ENCODE measurements at places on chromosomes 16 and 17. TPM values are rescaled to one million over a fixed set of nuclear protein-coding genes. Genes with fewer than 3 reads are reported as not detected.

The PRR35 gene
- not detected for total RNA-seq

The RASL10B gene
- total RNA-seq = 2.7 TPM

The TRAP1 gene
- total RNA-seq = 156 TPM

The KRTAP16-1 gene
- total RNA-seq = not detected

The SLC16A11 gene
- total RNA-seq = 2.8 TPM

The MFAP4 gene
- total RNA-seq = 119 TPM

The CHD9NB gene
- 2.2 TPM for total RNA-seq

The NOG gene
- total RNA-seq = 0.60 TPM

The SOX9 gene
- 21.4 TPM for total RNA-seq

The TP53TG3C gene
- total RNA-seq = not detected

The QRICH2 gene
- 1.9 TPM for total RNA-seq

The FOXF1 gene
- 31.7 TPM for total RNA-seq

The TBC1D3I gene
- 2.1 TPM for total RNA-seq

The MYH4 gene
- not detected for total RNA-seq

The PER1 gene
- 152 TPM for total RNA-seq

GRCh38 chr16:2151188-2152091 lies 3.0 kb downstream of the RAB26 start:
- no peak for DNase-seq

DNA sequence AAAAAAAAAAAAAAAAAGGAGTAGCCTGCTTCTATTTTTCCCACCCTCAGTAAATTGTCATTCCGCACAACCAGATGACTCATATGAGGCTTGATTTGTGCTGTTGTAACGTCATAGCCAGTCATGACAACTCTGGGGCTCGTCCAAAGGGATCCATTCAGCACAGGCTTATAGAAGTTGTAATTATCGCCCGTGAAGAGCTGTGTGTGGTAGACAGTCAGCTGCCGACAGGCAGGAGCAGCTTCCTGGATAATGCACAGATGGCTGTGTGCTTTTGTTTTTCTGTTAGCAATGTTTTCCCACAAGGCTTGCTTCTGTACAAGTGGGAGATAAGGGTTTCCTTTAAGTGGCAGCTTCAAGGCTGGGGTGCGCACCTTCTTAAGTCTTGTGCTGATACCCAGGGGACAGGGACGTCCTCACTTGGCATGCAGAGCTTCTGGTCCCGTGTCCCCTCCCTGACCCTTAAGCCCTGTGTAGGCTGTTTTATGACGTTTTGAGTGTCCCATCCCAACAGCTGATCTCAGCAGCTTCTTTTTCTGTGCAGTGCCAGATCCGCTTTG lies 26.0 kb downstream of the SNX29 start:
- no peak for DNase-seq

DNA sequence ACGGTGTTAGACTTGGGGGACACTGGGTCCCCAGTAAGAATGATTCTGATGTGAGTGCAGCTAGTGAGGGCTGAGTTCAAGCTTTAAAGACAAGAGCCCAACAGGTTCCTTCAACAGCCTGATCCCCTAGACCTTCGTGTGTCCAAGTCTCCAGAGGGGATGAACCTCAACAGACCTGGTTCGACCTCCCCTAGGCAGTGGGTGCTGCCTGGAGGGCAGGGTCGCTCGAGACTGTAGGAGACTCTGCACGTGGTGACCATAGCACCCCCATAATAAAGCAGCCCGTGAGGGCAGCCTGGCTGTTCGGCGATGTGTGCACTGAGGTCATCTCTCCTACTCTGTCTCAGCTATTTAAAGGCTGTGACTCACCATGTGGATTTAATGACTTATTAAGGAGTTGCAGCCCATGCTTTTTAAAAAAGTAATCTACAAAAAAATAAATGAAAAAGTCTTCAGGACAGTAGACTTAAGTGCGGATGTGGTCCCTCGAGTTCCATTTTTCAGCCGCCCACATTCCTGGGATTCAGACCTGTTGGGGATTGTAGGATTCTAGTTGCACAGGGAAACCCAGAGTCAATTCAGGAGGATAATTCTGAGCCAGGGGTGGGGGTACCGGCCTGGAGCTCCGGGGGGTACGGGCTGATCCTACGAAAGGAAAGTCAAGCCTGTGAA lies 23.4 kb upstream of the METRNL start:
- peak; percentile 40 for DNase-seq

DNA sequence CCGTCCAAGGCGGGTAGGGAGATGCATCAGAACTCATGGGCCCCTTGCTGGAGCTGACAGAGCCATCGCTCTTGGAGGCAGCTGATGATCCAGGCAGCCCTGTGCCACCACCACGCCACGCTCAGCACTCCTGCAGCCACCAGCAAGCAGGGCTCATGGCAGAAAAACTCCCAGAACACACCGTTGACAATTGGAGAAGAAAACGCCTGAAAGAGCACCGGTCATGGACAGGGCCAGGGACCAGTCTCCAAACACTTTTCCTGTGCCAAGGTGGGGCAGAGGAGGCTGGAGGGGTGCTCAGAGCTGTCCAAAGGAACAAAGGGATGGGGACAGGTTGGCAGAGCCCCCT lies 132.2 kb downstream of the FOXL1 start:
- DNase-seq = no peak

GRCh38 chr17:77594416-77595209 lies 363.9 kb upstream of the TNRC6C start:
- DNase-seq = no peak

DNA sequence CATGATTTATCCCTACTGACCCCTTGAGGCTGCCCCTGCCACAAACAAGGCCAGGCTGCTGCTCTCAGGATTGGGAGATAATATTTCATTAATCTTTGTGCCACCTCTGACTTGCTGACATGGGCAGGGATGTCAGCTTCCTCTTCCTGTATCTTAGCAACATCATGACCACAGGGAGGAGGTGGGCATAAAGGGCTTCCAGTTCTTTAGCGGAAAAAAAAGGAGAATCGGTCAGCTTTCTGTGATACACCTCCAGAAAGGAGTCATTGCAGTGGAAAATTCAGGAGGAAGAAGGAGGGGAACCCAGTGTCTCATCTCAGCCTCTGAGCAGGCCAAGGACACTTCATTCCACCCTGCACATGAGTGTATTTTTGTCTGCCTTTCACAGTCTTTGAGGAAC lies 206.8 kb upstream of the SDK2 start:
- DNase-seq = no peak

- peak; percentile 22 for DNase-seq
Measured at GRCh38 chr16:86245895-86246294, 264.4 kb upstream of the FOXF1 start.

- DNase-seq = peak; percentile 59
Measured at GRCh38 chr17:47663912-47664623, 14.3 kb downstream of the KPNB1 start.

DNA sequence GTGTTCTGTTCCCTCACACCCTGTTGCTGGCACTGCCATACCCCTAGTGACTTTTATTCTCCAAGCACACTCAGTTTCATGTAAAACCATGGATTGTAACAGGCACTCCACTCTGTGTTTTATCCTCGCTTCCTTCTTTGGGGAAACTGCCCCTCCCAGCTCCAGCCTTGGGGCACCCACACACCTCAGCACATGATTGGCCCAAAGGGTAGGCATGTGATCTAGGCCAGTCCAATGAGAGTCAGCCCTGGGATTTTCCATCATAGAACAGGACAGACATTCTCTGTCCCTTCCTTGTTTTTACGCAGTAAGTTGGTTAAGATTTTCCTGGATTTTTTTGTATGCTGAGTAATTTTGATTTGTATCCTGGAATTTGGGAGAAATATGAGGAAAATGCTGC lies 115.4 kb downstream of the C16orf95 start:
- no peak for DNase-seq

GRCh38 chr17:4364622-4365041 lies 1.8 kb downstream of the UBE2G1 start:
- DNase-seq = no peak

DNA sequence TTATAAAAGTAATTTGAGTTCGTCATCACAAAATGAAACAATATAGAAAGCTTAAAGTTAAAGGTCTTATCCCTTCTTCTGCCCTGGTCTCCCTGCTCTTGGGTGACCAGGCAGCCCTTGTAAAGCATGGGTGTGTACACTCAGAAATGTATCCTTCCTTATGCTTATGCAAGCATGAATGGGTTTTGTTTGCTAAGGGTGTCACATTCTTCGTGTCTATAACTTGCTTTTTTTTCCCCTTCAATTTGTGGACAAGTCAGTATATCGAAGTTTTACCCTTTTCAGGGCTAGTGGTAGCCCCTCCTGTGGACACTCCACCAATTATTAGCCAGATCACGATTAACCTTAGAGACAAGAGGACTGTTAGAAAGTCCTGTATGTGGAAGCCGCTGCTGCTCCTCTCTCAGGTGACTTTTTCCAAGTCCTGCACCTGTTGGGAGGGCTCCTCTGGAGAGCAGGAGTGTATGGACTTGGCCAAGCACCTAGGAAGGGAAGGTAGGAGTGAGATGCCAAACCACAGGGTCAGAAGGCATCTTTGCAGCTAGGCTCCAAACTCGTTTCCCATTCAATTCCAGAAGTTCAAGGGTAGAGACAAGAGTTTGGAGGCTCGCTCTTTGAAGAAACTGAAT lies 50.9 kb downstream of the LDHD start:
- no peak for DNase-seq

DNA sequence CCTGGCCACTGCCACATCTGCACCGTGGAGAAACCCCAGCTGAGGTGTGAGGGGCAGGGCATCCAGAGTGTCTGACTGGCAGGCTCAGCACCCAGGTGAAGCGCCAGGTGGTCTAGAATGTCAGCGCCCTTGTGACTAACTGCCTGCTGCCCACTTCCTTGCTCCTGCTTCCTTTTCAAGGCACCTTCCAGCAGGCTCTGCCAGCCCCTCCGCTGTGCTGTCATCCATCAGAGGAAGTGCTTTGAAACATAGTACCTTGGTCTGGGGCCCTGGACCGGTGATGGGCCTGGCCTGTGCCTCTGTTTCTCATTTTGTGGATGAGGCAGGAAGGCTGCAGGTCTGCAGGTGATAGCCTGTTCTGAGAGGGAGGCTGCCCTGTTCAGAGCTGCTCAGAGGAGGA lies 5.5 kb downstream of the SPNS2 start:
- no peak for DNase-seq

GRCh38 chr17:47205419-47205963 lies 3.7 kb upstream of the MYL4 start:
- DNase-seq = peak; percentile 66

DNA sequence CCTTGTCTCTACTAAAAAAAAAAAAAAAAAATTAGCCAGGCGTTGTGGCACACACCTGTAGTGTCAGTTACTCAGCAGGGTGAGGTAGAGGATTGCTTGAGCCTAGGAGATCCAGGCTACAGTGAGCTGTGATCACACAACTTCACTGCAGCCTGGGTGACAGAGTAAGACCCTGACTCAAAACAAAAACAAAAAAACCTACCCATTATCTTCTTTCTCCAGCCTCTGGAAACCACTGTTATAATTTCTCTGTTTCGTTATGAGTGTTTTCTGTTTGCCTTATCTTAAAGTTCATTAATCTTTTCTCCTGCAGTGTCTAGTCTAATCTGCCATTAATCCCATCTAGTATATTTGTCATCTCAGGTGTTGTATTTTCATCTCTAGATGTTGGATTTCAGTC lies 18.6 kb upstream of the CLTC start:
- no peak for DNase-seq

- no peak for DNase-seq
Measured at GRCh38 chr16:50519001-50519400, 29.2 kb upstream of the NKD1 start.

DNA sequence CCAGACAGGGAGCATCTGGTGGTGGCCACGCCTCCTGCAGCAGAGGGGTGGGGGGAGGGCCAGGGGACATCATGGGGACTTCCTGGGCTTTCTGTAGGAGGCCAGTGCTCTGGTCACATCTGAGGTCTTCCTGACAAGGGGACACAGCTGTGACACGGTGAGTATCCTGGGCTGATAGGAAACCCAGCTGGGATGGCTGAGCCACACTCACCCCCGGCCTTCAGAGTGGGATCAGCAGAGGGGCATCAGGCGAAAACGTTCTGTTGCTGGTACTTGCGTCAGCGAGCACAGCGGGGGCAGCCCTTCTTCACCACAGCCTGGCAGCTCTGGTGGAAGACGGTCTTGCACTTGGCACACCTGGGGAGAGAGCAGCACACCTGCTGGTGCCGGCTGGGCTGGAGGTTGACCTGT lies 122.9 kb upstream of the SMURF2 start:
- no peak for DNase-seq

DNA sequence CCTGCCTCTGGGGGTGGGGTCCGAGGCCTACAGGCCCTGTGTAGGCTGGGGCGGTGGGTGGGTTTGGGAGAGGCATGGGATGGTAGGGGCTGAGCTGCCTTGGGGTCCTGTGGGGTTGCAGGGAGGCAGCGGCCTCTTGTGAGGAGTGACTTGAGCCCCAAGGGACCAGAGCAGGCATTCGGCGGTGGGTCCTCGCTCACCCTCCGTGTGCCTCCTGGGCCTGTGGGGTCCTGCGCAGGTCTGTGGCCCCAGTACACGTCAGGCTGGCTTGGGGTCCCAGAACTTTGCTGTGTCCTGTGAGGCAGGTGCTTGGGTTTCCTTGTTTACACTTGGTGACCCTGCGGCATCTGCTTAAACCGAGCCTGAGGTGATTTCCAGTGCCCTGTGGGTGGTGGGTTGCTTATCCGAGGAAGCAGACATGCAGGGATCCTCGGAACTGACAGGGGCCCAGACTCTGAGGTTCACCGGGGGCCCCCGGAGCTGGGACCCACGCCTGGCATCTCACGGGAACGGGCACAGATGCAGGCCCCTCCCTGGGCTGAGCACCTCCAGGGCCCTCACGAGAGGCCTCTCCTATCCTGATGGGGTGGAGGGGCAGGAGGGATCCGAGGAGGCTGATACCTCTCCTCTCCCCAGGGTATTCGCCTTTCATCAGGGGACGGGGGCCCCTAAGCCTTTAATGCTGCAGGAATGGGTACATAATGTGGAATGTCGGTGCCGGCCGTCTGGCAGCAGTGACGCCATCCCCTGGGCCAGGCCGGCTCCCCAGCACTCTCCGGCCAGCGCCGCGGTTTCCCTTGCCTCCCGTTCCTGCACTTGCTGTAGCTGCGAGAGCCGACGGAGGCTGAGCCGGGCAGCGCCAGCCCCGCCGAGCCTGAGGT lies 7.7 kb downstream of the METRNL start:
- no peak for DNase-seq

DNA sequence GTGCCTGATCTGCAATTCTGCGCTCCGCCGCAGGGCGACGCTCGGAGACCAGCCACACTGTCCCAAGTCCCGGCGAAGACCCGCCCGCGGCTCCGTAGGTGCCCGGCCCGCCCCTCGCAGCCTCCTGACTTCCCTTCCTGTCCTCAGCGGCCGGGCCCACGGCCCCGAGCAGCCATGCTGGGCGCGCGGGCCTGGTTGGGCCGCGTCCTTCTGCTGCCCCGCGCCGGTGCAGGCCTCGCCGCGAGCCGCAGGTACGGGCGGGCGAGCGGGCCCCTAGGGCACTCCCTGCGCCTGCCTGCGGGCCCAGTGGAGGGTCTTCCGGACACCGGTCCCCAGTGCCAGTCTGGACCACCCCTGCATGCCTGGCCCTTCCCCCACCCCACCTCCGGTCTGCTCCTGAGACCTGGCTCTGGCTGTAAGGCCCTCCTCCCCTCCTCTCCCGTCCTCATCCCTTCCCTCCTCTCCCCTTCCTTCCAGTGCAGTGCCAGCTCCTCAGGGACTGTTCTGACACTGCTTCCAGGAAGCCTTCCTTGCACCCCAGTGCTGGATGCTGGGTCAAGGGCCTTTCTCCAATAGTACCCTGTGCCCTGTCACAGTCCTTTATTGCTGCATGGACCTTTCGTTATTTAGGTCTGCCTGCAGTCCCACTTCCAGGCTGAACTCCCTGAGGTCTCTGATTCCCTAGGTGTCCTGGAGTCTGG lies at the start of gene SPATA20:
Gene SPATA20, plus strand, starts transcription at position 140 of the 701 bp plus-strand sequence. Its CDS starts 35 bp downstream, at position 175.
- DNase-seq = peak; percentile 94

- no peak for DNase-seq
Measured at GRCh38 chr16:72480911-72481310, 309.0 kb upstream of the PMFBP1 start.

Measured in ureter (tissue), 1 donor.